H7 (cell line): ENCODE measurements at places on chromosomes 3 and 15.

DNA sequence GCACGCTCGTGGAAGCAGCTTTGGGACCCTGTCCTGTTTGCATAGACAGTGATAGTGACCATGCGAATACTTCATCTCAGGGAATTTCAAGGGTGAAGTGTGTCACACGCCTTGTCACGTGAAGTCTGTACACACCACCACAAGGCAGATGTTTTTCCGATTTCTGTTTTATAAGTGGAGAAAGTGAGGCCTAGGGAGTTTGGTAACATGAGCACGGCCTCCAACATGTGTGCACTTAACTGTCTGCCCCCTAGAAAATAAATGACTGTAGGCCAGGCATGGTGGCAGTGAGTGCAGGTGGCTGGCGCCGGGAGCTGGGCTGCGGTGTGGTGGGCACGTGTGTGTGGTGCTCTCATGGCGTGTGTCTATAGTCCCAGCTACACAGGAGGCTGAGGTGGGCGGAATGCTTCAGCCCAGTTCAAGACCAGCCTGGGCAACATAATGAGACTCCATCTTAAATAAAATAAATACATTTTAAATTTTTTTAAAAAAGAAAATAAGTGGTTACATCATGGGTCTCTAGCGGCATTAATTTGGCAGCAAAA lies 42.0 kb downstream of the WHAMM start:
- no peak for DNase-seq

DNA sequence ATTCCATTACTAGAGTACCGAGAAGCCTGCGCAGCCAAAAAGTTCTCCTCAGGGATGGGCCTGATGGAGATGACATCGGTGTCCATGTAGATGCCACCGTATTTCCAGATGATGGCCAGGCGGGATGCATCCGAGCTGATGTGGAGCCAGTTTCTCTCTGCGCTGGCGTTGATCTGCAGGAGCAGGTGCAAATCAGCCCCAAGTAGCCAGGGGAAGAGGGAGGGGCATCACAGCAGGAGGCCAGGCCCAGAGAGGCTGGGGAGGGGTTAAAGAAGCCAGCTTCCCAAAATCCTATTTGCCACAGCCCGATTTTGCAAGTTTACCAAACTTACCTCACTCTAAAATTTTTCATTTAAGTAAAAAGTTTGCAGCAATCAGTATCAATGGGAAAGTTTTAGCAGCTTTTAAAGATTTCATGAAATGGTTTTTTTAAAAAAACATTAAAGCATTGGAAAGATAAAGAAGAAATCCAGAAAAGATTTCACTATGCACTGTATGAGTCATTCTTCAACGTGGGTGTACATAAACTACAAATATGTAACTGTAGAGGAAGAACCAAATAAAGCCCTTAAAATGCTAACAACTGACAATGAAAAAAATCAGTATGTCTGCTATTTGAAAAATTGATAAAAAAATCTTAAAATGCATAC lies 7.4 kb downstream of the A4GNT start:
- peak; percentile 44 for DNase-seq

DNA sequence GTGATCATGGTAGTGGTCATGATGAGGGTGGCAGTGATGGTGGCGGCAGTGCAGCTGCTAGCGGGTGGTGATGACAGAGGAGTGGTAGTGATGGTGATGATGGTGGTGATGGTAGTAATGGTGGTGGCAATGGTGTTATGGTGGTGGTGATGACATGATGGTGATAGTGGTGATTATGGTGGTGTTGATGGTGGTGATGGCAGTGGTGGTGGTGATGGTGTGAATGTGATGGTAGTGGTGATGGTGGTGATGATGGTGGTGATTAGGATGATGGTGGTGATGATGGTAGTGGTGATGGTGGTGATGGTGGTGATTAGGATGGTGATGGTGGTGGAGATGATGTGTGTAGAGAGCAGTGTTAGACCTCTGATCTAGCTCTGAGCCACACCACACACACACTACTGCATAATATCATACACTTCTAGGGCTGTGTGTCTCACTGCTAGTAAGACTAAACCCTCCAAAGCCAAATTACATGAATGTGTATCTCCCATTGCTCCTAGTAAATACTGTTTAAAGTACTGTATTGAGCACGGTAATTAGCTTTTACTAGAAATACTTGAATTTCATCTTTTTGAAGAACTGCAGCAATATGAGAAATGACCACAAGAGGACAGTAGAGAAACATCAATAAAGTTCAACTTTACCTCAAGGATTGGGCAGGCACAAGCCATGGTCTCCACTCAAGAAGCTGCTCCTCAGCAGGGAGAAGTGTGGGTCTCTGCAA lies 28.8 kb downstream of the TMED3 start:
- DNase-seq = no peak

DNA sequence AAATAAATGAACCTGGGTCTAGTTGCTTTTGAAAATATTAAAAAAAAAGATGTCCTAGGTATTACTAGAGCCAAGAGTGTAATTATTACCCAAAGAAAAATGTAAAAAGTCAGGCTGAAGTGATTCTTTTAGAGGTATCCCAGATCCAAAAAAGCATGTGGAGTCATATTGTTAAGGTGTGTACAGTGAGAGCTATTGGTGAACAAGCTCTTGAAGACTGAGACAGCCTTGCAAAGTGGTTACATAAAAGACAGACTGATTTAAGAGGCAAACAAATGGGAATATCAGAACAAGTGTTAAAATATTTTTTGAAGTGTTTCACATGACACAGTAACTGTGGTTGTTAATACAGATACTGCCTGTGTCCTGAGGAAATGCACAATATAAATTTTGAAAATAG lies 624.5 kb downstream of the PLOD2 start:
- no peak for DNase-seq

DNA sequence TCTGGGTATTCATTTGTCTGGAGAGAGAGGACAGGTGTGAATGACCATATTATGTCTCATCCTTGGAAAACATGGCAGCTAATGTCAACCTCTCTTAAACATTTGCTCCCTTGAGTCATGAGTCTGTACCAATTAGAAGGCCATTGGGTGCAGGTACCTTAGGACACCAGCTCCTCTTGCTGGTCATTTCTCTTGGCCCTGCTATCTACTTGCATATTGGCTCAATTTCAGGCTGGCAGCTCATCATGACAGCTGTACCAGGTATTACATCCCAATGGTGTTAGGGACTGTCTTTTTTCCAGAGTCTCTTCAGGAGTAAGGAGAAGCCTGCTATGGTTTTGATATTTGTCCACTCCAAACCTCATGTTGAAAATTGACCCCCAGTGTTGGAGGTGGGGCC lies 92.2 kb upstream of the ANKRD28 start:
- no peak for DNase-seq

DNA sequence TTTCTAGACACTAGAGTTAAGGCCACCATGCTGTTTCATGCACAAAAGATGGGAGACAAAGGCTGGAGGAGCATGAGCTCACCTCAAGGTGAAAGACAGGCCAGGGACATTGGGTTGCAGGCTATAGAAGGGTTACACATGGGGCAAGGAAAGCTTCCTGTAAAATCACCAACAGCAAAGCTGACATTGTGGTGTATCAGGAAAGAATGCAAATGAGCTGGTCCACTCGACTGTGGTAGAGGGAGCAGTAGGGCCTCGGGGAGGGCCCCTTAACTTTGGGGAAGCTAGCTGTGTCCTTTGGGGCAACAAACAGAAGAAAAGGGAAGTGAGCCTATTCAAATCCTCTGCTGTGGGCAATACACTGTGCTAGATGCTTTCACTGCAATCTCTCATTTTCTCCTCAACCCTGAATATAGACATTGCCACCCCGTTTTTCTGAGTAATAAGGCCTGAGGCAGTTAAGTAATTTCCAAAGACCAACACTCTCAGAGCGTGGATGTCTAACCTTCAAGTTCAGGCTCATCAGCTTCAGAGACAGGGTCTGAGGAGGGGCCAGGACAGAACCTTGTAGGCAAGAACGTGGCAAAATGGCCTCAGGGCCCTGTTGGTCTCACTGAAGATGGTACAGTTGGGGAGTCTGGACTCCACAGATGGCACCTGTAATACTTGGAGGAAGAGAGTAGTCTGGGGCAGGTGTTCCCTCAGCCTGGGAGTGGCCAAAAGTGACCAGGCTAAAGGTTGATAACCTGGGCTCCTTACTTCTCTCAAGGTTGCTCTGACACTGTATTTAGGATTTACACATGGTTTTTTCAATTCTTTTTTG lies 24.1 kb downstream of the CX3CR1 start:
- DNase-seq = no peak

GRCh38 chr3:180267202-180267843 lies 230.6 kb upstream of the PEX5L start:
- no peak for DNase-seq

DNA sequence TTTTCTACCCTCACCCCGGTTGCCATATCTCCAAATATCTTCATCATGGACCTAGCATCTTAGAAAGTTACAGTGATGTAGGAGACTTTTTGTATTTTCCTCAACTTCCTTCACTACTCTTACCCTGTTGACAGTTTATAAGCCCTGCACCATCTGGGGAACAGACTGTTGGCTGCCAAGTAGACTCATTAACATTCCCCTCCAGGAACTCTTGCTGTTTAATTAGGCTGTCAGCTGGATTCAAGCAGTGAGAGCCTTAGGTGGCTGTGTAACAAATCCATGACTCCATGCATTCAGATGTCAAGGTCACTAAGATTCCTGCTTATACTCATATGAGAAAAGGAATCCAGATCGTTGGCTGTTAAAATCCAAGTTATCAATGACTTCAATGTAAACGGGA lies 198.3 kb downstream of the NAALADL2 start:
- no peak for DNase-seq
